CD4-positive, alpha-beta T cell treated with Interferon alpha-2 for 1 hour (primary cell): ENCODE measurements at places on chromosomes 3 and 15.
A peak's percentile ranks its signal among the peaks of the same experiment; 100 is the strongest.

DNA sequence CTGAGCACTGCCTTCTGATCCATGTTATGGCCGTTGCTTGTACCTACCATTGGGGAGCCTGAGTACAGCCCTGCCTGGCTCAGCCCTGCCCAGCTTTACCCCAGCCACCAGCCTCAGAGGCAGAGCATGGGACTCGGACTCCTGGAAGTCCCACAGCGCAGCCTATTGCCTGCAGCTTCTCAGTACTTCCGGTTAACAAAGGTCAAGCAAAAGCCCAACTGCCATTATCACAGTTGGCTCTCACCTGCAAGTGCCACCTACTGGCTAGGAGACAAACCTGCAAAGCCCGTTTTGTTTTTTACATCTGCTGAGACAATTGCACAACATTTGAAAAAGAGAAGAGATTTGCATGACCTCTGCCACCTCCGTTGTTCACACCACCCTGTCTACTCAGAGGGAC, 1081.7 kb downstream of the NAALADL2 start:
- DNase-seq = no peak

- no peak for DNase-seq
These were observed 169.5 kb downstream of the ATP10A start for GRCh38 chr15:25693321-25694238.

GRCh38 chr3:126743781-126744180, 39.7 kb downstream of the CHCHD6 start:
- no peak for DNase-seq

DNA sequence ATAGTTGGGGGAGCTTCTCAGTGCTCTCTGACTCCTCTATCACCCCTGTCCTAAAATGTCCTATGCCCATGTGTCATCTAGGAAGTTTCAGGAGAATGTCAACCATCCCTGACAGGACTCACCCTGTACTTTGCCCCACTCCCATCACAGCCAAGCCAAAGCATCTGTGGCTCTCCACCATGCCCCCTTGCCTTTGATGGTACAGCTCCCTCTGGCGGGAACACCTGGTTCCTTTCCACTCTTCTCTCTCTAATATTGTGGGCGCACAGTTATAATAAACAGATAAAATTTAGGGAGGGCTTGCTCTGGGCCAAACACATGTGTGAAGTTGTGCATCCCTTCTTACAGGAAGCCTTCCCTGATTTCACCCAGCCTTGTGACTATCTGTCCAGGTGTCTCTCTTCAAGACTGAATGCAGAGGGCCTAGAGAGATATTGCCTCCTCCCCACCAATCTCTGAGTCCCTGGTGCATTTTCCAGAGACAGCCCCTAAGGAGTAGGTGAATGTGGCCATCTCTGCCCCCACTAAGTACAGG, 62.8 kb downstream of the ISG20 start:
- DNase-seq = no peak

GRCh38 chr3:184808021-184808420, 3.9 kb upstream of the VPS8 start:
- no peak for DNase-seq

GRCh38 chr3:53938645-53939044, 47.0 kb upstream of the SELENOK start:
- no peak for DNase-seq

DNA sequence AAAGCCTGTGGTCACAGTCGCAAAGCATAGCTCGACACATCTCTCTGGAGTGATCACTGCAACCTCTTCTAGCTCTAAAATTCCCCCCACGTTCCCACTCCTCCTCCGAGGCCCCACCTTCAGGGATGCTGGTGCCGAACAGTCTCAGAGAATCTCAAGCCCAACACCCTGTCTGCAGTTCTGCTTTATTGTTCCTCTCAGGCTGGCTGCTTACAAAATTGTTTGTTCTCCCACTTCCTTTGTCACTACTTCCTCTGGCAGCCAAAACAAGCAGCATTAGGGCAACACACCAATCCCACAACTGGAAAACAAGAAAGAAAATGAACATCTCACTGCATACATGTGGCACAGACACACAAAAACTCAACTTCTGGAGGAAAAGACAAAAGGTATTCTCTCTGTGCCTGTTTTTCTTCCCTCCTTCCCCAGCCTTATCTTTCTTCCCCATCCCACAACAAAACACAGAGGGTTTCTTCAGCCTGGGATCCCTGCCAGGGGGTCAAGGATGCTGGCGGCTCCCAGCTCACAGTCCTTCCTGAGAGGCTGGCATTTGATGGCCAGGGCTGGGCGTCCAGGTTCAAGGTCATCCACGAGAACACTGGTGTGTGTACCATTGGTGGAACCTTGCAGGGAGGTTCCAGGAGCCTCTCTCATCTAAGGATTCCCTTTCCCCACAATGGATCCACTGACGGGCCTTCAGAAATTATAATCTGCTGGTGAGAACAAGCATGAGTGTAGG, 108.4 kb downstream of the TMCO5A start:
- peak; percentile 11 for DNase-seq

- DNase-seq = no peak
These were observed 101.2 kb downstream of the LPP start for GRCh38 chr3:188255190-188255589.

DNA sequence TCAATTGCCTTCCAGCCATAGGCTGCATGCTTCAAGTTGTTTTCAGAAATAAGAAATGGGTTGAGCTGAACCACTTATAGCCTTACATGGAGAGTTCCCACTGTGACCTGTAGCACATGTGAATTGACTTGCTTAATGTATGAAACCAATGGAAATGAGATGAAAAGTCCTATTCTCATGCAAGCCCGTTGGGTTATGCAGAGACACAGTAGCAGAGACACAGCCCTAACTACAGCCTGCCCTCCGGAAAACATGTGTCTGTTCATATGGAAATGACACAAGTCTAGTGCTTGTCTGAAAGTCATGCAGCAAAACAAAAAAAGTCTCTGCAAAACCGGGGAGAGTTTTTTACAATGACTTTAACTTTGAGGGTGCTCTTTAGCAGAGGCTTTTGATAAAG, 14.5 kb downstream of the HIGD2B start:
- no peak for DNase-seq

- no peak for DNase-seq
These were observed 171.8 kb upstream of the DPH6 start for GRCh38 chr15:35717721-35718120.

- no peak for DNase-seq
These were observed 35.4 kb downstream of the SV2B start for GRCh38 chr15:91135201-91136130.

DNA sequence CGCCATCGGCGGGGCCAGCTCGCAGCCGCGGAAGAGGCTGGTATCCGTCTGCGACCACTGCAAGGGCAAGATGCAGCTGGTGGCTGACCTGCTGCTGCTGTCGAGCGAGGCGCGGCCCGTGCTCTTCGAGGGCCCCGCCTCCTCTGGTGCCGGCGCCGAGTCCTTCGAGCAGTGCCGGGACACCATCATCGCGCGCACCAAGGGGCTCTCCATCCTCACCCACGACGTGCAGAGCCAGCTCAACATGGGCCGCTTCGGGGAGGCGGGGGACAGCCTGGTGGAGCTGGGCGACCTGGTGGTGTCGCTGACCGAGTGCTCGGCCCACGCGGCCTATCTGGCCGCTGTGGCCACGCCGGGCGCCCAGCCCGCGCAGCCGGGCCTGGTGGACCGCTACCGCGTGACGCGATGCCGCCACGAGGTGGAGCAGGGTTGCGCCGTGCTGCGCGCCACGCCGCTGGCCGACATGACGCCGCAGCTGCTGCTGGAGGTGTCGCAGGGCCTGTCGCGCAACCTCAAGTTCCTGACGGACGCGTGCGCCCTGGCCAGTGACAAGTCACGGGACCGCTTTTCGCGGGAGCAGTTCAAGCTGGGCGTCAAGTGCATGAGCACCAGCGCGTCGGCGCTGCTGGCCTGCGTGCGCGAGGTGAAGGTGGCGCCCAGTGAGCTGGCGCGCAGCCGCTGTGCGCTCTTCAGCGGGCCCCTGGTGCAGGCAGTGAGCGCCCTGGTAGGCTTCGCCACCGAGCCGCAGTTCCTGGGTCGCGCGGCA, 1.8 kb downstream of the TLNRD1 start:
- DNase-seq = no peak

- no peak for DNase-seq
These were observed 17.4 kb upstream of the ATP2B2 start for GRCh38 chr3:10522646-10523303.

DNA sequence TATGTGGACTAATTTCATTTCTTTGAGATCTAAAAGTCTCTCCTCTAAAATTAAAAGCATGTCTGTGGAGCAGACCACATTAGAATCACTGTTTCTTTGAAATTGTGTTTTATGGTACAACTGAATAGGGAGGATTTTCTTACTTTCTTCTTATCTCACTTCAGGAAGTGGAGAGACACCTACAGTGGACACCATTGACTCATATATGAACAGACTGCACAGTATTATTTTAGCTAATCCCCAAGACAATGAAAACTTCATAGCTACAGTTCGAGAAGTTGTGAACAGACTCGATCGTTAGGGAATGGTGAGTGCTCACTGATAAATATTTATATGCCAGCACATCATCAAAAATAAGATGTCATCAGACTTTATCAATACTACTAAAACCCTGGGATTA, 58.3 kb downstream of the HMG20A start:
- DNase-seq = no peak

DNA sequence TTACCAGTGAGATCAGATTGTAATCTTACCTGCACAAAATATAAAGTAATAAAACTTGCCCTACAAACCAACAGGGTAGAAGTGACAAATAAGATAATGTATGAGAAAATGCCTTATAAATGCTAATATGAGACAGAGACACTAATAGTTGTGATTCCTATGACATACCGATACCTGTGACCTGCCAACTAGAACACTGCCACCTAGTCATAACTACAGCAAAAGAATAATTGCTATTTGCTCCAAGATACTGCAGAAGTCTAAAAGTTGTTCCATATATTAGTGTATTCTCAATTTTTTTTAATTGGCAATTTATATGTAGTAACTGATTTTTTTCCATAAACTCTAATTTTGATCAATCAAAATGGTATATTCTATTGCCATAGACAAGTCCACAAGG, 25.3 kb upstream of the GP5 start:
- no peak for DNase-seq

DNA sequence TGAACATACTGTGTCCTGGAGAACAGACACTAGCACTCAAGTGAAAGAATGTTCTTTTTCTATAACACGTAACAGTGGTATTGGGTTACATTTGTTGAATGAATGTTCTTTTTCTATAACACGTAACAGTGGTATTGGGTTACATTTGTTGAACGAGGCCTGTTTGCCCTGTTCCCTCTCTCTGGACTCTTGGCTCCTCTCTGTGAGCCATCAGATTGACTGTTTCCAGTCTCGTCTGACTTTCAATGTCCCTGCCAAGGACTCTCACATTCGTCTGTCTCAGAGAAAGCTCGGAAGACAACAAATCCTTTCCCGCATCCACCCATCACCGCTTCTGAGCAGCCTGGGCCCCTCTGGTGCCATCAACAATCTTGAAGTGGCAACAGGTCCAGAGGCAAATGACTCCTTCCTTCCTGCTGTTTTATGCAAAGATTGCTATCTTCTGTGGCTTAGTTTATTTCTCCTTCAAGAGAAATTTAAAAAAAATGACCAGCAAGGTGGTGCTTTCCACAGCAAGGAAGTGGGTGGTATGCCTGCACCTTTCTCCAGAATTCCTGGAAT, 8.0 kb downstream of the TMEM45A start:
- no peak for DNase-seq

- DNase-seq = no peak
These were observed 31.2 kb downstream of the SATB1 start for GRCh38 chr3:18393906-18394305.

- no peak for DNase-seq
These were observed 5.3 kb upstream of the CEMIP start for GRCh38 chr15:80773792-80774352.
